ENCODE measurements at places on chromosomes 4 and X.

GRCh38 chrX:24838629-24839028 lies 144.9 kb downstream of the POLA1 start:
- peak; percentile 30 for DNase-seq

DNA sequence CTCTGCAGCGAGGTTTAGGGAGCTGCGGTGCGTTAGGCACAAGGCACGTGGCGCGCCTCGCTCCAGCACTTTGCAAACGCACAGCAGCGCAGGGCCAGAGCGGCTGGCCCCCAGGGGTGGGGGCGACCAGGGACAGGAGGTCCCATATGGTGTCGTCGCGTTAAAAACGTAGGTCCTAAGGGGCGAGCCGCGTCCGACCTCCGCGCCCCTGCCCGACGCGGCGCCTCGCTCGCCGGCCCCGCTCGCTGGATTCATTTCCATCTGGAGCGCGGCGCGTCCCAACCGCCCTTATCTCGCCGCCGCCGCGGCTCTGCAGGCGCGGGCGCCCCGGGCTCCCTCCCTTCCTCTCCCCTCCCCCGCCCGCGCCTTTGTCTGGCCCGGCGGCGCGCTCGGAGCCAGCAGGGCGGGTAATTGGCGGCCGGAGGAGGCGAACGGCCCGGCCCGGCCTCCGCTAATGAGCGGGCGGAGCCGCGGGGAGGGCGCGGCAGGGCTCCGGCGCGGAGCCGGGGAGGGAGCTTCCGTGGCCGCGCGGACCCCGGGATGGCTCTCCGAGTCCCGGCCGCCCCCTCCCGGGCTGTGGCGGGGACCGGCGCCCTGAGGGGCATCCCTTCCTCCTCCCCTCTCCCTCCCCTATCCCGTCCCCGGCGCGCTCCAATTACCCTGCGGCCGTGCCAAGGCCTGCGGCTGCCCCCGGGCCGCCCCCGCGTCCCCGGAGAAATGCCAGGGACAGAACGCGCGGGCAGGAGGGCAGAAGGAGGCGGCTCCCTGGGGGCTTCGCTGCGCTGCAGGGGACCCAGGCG lies 409.0 kb downstream of the BCOR start:
- DNase-seq, result peak; percentile 86

GRCh38 chrX:136856551-136856950 lies 24.0 kb downstream of the RBMX start:
- DNase-seq, result no peak

DNA sequence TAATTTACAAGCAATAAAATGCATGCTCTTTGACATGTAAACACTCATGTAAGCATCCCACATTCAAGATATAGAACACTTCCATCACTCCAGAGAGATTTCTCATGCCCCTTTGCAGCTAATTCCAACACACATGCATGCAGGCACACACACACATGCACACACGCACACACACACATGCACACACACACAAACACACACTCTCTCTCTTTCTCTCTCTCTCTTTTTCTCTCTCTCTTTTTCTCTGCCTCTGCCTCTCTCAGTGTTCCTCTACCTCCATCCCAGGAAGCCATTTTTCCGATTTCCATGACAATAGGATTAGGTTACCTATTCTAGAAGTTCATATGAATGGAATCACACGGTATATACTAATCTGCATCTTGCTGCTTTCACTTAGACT lies 11.9 kb upstream of the SOD3 start:
- no peak for DNase-seq

- DNase-seq, result no peak
These were observed 29.0 kb downstream of the CD99L2 start for GRCh38 chrX:150869450-150869849.

GRCh38 chr4:124903995-124904722 lies 191.6 kb upstream of the ANKRD50 start:
- peak; percentile 7 for DNase-seq

- DNase-seq, result no peak
These were observed 554.5 kb downstream of the STIM2 start for GRCh38 chr4:27414887-27415731.

DNA sequence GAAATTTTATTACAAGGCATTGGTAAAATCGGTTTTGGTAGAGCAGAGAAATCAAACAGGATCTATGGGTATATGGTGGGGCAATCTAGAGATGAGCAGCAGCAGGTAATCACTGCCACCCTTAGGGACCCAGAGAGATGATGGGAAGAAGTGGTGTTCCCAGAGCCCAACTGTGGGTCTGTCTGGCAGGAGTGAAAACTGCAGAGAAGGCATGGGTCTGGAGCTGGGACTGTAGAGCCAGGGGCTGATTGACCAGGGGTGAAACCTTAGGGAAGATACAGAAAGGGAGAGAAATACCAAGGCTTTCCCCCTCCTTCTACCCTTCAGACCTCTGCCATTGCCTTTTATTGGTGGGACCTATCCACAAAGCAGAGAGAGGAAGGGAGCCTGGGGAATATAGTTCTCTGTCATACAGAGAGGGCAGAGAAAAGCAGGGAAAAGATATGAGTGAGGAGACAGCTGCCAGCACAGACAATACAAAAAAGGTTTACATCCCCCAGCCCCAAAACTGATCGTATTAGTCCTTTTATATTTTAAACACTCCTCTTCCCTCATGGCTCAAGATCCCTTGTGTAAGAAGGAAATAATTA lies 28.7 kb downstream of the PDLIM5 start:
- DNase-seq, result no peak

GRCh38 chr4:74537459-74537858 lies 92.5 kb downstream of the AREG start:
- no peak for DNase-seq

GRCh38 chrX:152575331-152575730 lies 62.4 kb upstream of the GABRQ start:
- no peak for DNase-seq

GRCh38 chr4:73765296-73765695 lies 24.9 kb downstream of the CXCL8 start:
- no peak for DNase-seq

GRCh38 chr4:176433983-176434382 lies 114.2 kb downstream of the SPCS3 start:
- DNase-seq, result no peak

GRCh38 chrX:118893923-118894322 lies 70.3 kb downstream of the ZCCHC12 start:
- DNase-seq, result no peak

- peak; percentile 0 for DNase-seq
These were observed 833.6 kb upstream of the AGA start for GRCh38 chr4:178275671-178276360.
